Adrenal gland (tissue), 19 donors: ENCODE measurements at places on chromosomes 3 and 15. TPM values are rescaled to one million over a fixed set of nuclear protein-coding genes. Genes with fewer than 3 reads are reported as not detected.
A peak's percentile ranks its signal among the peaks of the same experiment; 100 is the strongest.

GRCh38 chr15:74387141-74387541, 19.7 kb upstream of the CYP11A1 start:
- no peaks in the 10 kb centered on the region for H3K27me3 ChIP-seq
- DNase-seq, result no peak
- no peaks in the 10 kb centered on the region for H3K36me3 ChIP-seq
- no peak overlapping the region for H3K27ac ChIP-seq

NR2E3 gene
- total RNA-seq, result not detected

DNA sequence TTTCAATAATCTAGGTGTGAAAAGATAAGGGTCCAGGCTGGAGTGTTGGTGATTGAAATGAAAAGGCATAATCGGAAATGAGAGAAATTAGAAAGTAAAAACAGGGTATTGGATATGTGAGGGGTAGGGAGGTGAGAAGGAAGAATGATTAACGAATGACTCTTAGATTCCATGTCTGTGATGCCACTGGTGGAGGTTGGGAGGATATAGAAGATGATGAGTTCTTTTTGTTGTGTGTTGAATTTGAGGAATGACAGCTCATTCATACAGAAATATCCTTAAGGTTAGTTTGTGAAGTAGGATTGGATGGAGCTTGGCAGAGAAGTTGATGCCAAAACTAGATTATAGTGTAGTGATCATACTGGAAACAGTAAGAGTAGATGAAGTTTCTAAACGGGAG, 72.2 kb upstream of the CCNL1 start:
- H3K4me1 ChIP-seq, result no peaks in the 10 kb centered on the region
- no peak overlapping the region for H3K27ac ChIP-seq
- H3K4me3 ChIP-seq, result no peak overlapping the region

- H3K36me3 ChIP-seq, result no peaks in the 10 kb centered on the region
- no peak for DNase-seq
- H3K4me1 ChIP-seq, result peaks cover 52% of the 10 kb centered on the region
- H3K4me3 ChIP-seq, result no peak overlapping the region
- no peak overlapping the region for H3K27ac ChIP-seq
- no peaks in the 10 kb centered on the region for H3K27me3 ChIP-seq
Measured at GRCh38 chr15:41775651-41776050, 1.4 kb downstream of the MAPKBP1 start.

STRIT1 gene
- total RNA-seq, result not detected

ERICH6 gene
- not detected for total RNA-seq

XYLB gene
- total RNA-seq, result 10.2 TPM

CSPG5 gene
- total RNA-seq, result 0.84 TPM

DNA sequence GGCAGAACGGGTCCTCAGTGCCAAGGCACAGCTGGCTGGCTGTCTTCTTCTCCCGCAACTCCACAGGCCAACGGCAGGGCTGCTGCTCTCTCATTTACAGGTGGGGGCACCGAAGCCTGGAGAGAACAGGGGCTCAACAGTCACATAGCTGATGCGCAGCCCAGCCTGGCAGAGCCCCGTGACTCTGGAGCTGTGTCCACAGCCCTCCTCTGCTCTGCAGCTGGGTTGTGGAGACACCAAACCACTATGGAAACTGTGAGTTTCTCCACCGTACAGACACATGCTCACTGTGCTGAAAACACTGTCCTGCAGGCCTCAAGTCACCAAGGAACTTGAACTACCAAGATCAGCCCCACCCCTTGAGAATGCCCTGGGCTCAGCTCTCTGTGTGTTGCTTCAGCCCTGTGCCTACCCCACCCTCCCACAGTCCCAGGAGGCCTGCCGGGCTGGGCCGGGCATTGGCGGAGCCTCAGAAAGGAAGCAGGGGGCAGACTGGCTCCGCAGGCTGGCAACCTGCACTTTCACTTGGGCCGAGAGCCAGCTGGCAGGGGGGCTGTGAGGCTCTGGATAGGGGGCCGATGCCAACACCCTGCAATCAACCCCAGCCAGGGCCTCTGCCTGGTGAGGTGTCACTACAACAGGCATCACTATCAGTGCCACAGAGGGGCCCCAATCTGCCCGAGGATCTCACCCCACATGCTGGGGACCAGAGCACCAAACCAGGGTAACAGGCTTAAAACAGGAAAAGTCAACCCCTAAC, 113.7 kb upstream of the RPL32 start:
- H3K4me3 ChIP-seq, result no peak overlapping the region
- H3K27ac ChIP-seq, result peak overlapping the region; percentile 73
- H3K4me1 ChIP-seq, result peaks cover 64% of the 10 kb centered on the region
- H3K36me3 ChIP-seq, result no peaks in the 10 kb centered on the region
- H3K27me3 ChIP-seq, result no peaks in the 10 kb centered on the region

DNA sequence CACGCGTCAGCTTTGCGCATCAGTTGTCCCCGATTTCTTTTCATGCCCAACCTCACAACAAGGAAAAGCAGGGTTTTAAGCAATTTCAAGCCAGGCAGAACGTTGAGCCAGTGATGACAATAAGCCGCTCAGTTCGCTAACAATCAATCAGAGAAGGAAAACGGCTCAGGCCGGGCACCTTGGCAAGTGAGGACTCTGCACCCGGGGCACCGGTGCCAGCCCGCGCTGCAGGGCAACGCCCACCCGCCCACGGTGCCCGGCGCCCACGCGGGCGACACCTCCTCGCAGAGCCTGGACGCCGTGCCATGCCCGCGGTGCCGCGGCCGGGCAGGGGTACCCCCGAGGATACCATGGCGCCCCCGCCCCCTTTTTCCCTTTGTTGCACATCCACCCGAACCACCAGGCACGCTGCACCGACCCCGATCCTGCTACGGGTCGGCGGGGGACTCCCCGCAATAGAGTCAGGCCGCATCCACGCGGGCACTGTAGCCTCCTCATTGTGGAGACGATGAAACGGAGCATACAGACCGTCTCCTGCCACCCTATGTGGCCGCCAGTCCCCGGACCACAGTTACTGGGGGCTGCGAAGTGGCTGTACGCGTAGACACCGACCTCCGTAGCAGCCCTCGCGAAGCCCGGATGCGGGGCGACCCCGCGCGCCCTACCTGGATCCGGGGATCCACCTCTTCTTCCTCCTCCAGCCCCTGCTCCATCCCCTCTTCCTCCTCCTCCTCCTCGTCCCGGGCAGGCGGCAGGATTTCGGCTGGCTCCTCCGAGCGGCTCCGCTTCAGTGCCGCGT, 581 bp downstream of the SH3BP5 start:
- peaks cover 19% of the 10 kb centered on the region for H3K36me3 ChIP-seq
- peak; percentile 74 for DNase-seq
- H3K27me3 ChIP-seq, result no peaks in the 10 kb centered on the region
- peak overlapping the region; percentile 98 for H3K27ac ChIP-seq
- H3K4me3 ChIP-seq, result peak overlapping the region; percentile 35

- no peak overlapping the region for H3K4me3 ChIP-seq
- H3K36me3 ChIP-seq, result no peaks in the 10 kb centered on the region
- H3K27ac ChIP-seq, result no peak overlapping the region
- no peak for DNase-seq
- H3K4me1 ChIP-seq, result peaks cover 4% of the 10 kb centered on the region
Measured at GRCh38 chr3:42369832-42370231, 40.6 kb downstream of the LYZL4 start.

GRCh38 chr3:86702381-86702958, 288.5 kb downstream of the VGLL3 start:
- no peaks in the 10 kb centered on the region for H3K36me3 ChIP-seq
- H3K4me3 ChIP-seq, result no peak overlapping the region
- no peaks in the 10 kb centered on the region for H3K27me3 ChIP-seq

GRCh38 chr15:92448370-92448769, 54.7 kb downstream of the ST8SIA2 start:
- no peaks in the 10 kb centered on the region for H3K27me3 ChIP-seq
- H3K36me3 ChIP-seq, result no peaks in the 10 kb centered on the region
- DNase-seq, result no peak
- H3K4me3 ChIP-seq, result no peak overlapping the region

- peak overlapping the region; percentile 34 for H3K4me3 ChIP-seq
- H3K27ac ChIP-seq, result no peak overlapping the region
- H3K27me3 ChIP-seq, result no peaks in the 10 kb centered on the region
- no peaks in the 10 kb centered on the region for H3K36me3 ChIP-seq
Measured at GRCh38 chr3:126704494-126705214, 614 bp downstream of the CHCHD6 start.

- no peaks in the 10 kb centered on the region for H3K36me3 ChIP-seq
- no peak overlapping the region for H3K4me3 ChIP-seq
- no peaks in the 10 kb centered on the region for H3K27me3 ChIP-seq
- no peaks in the 10 kb centered on the region for H3K4me1 ChIP-seq
- DNase-seq, result peak; percentile 63
Measured at GRCh38 chr15:38690719-38691332, 126.2 kb upstream of the RASGRP1 start.

DNA sequence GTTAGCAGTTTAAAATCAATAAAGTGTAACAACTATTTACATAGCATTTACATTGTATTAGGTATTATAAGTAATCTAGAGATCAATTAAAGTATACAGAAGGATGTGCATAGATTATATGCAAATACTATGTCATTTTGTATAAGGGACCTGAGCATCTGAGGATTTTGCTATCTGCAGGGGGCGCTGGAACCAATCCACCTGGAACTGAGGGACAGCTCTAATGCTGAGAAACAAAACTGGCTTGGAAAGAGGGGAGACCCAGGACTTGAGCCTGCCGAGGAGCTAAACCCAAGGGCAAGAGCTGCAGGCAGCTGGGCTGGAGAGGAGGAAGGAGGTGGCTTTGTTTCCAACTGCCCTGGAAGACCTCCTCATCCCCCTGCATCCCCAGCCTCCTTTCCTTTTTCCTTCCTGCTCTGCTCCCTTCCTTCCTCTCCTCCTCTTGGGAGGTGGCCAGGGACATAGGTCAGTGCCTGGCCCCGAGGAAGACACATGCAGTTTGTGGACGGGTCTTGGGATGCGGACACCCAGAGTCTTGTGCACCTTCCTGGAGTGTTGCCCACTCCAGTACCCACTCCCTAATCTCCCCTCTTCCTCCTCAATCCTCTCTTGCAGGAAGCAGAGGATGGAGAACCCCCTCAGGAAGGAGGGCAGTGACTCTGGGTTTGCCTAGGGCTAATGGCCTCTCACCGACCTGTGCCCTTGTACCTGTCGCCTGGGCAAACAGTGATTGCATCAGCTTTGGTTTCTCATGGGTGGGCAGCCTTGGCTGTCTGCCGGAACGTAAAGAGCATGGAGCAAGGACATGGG, 825 bp upstream of the RTP3 start:
- H3K4me1 ChIP-seq, result no peaks in the 10 kb centered on the region
- no peak overlapping the region for H3K4me3 ChIP-seq
- no peak for DNase-seq
- H3K27me3 ChIP-seq, result no peaks in the 10 kb centered on the region

SLC51A gene
- 26.3 TPM for total RNA-seq

DNA sequence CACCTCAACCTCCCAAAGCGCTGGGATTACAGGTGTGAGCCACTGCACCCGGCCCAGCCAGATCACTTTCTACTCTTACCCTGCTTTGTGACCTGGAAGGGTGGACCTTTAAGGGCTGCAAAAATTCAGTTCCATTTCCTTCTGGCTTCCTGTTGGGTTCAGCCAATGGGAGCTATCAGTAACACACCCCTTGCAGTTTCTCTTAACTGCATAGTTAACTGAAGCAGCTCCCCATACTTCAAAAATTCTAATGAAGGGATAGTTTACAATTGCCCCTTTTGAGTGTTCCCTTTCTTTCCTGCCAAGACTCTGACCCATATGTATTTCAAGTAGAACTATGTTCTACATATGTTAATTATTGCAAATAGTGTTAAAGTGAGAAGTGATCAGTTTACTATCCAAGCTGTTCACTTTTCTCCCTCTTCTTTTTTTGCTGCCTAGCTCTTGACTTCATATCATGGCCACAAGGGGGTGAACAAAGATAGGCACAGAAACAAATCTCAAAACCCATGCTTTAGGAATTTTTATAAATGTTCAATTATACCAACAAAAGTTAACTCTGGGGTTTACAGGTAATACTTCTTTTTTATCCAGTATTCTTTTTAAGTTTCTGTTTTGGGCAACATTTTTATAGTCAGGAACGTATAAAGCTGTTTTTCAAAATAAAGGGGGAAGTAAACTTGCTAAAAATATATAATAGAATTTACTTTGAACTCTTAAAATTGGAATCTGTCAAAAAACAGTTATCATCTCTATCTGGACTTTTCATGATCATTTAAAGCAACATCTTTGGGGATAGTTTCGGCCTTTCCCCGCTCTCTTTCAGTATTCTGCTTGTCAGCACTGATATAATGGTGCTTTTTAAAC, 8.1 kb downstream of the PGBD4 start:
- no peak overlapping the region for H3K4me3 ChIP-seq
- no peak for DNase-seq
- peaks cover 5% of the 10 kb centered on the region for H3K27me3 ChIP-seq

GRCh38 chr15:77311618-77312398, 108.1 kb downstream of the PEAK1 start:
- no peak for DNase-seq
- peaks cover 2% of the 10 kb centered on the region for H3K4me1 ChIP-seq
- H3K27ac ChIP-seq, result no peak overlapping the region
- H3K4me3 ChIP-seq, result no peak overlapping the region

SCG5 gene
- 0.52 TPM for total RNA-seq

DNA sequence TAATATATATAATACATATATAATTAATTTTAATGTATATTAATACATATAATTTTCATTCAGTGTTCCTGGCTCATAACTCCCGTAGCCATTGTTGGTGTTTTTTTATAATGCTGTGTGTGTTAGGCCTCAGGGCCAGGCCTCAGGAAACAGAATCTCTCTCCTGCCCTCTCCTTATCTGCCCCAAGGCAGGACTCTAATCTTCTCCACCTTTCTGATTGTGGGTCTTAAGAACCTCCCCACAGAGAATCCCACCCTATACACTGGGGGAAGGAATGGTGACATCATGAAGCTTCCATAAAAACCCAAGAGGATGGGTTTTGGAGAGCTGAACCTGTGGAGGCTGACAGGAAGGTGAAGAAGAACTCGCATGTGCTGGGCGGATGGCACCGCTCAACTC, 4.0 kb upstream of the FMN1 start:
- no peaks in the 10 kb centered on the region for H3K36me3 ChIP-seq
- H3K27me3 ChIP-seq, result no peaks in the 10 kb centered on the region
- H3K4me3 ChIP-seq, result no peak overlapping the region
- no peaks in the 10 kb centered on the region for H3K4me1 ChIP-seq
- no peak for DNase-seq

DNA sequence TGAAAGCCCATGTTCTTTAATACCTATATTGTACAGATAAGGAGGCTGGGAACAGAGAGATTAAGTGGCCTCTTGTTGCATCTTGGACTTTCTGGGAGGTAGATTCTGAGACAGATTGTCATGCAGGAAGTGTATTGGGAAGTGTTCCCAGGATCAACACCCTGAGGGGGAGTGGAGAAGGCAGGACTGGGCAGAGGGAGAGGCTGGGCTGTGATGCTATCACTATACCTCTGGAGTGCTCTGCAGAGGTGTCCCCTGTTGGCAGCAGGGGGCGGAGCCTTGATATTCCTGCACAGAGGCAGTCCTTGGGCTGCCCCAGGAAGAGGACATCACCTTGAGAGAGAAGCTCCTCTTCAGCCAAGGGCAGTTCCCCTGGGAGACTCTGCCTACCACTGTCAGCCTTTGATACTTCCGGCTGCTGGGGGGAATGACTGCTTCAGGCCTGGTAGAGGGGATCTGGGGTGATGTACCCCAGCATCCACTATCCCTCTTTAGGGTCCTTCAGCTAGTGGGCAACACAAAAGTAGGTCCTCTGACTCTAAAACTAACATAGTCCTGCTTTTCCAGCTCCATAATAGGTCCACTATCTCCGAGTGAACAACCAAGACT, 97.4 kb upstream of the RNU6-1 start:
- H3K36me3 ChIP-seq, result no peaks in the 10 kb centered on the region
- no peaks in the 10 kb centered on the region for H3K27me3 ChIP-seq
- H3K4me1 ChIP-seq, result no peaks in the 10 kb centered on the region
- no peak overlapping the region for H3K4me3 ChIP-seq
- no peak overlapping the region for H3K27ac ChIP-seq
